ENCODE measurements at places on chromosomes 4 and X.

DNA sequence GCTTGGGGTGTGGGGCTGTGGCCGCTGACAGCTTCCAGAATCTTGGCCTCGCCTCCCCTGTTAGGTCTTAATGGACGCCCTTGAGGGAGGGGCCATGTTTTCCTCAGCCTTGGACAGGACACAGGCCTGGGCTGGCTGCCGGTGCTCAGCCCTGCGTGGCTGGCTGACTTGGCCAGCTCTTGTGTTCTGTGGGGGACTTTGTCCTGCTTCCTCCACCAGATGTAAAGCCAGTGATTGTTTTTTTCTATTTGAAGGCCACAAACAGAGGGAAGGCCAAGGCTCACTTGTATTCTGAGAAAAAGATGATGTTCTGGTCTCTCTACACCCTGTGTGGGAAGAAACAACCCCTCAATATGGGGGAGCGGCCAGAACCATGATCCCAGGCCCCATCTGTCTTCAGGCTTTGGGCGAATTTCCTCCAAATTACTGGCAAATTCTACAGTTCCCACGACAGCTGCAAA lies 71.3 kb downstream of the HTRA3 start:
- DNase-seq, result no peak

DNA sequence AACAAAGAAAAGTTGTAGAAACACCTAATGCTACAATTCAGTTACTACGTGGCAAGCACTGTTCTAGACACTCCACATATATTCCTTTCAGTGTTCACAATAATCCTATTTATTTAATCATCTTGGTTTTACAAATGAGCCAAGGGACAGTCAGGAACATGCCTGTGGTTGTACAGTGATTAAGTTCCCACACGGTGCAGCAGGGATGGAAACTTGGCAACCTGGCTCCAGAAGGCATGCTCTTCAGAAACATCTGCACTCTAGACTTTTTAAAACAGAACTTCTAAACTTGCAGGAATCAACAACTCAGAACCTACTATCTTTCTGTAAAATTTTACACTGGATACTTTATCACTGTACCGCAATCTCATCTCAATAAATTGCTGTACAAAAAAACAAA lies 32.1 kb downstream of the TAPT1 start:
- DNase-seq, result no peak

DNA sequence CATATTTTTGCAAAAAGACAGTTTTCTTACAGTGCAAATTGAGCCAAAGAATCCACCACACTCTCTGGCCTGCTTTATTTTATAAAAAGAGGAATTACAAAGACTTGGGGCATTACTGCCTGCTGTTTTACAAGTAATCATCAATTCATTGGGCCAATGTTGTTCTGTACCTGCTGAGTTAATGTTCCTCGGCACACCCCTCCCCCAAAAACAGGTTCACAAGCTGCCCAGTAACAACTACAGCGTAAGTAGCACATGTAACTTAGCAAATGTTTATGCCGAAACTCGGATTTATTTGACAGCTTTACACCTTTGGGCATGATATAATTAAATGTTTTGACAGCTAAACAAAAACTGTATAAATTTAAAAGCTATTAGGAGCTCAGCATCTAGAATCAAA lies 214.6 kb upstream of the MAB21L2 start:
- DNase-seq, result no peak

- no peak for DNase-seq
Measured at GRCh38 chr4:81906905-81907304, 435.2 kb upstream of the RASGEF1B start.

DNA sequence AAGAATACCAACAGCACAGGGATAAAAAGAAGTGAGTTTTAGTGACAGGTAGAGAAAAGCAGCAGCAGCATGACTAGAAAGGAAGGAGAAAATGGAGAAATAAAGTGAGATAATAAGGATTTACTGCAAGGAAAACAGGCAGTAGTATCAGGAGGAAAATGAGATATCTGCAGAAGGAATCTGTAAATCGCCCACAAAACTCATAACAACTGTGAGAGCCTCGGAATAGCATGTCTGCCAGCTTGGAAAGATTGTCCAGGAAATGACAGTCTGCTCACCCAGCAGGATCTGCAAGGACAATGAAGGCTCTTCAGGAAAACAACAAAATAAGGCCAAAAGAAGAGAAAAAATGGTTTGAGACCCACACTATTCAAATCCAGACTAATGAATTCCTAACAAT lies 47.4 kb downstream of the CXXC4 start:
- no peak for DNase-seq

- no peak for DNase-seq
Measured at GRCh38 chrX:149633511-149633910, 1.9 kb upstream of the TMEM185A start.

- no peak for DNase-seq
Measured at GRCh38 chr4:79431839-79432238, 23.8 kb upstream of the GK2 start.

DNA sequence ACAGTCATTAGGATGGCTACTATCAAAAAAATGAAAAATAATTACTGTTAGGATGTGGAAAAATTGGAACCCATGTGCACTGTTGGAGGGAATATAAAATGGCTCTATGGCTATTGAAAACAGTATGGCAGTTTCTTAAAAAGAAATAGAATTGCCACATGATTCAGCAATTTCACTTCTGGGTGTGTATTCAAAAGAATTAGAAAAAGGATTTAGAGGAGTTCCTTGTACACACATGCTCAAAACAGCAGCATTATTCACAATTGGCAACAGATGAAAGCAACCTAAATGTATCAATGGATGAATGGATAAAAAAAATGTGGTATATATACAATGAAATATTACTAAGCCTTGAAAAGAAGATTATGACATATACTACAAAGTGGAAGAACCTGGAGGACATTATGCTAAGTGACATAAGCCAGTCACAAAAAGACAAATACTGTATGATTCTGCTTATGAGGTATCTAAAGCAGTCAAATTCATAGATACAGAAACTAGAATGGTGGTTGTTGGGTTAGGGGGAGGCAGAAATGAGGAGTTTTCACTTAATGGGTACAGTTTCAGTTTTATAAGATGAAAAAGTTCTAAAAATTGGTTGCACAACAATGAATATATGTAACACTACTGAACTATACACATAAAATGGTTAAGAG lies 123.2 kb downstream of the ELOVL6 start:
- no peak for DNase-seq

DNA sequence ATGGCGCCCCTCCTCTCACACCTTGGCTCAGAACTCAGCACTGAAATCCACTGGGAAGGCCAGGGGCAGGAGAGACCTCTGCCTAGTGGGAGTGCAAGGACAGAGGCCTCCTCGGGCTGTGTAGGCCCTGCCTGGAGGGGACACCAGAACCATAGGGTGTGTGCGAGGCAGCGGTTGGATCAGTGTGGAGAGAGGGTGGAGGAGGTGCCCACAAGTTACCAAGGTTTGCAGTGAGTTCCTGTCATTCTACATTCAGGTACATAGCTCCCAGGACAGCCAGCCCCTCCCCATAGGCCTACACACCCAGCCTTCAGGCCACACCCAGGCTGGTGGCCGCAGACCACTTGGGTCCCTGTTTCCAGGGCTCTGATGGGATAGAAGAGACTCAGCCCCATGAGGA lies 19.2 kb upstream of the SPON2 start:
- DNase-seq, result no peak

DNA sequence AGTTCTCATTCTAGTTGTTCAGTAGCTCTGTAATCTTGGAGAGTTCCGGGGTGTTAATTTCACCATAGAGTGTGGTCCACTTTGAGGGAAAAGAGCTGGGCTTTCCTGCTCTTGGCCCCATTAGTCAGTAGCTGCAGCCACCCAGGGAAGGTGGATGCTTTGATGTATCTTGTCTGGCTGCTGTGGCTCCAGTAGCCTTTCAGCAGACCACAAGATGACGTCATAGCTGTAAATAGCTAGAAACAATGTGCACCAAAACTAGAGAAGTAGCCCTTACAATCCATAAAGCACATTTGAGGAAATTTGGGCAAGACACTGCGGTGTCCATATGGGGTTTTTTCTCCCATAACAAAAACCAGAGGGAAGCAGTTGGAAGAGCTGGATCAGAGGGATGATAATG lies 32.9 kb upstream of the PRPS2 start:
- DNase-seq, result no peak
